ENCODE measurements at places on chromosomes 5 and 9.

DNA sequence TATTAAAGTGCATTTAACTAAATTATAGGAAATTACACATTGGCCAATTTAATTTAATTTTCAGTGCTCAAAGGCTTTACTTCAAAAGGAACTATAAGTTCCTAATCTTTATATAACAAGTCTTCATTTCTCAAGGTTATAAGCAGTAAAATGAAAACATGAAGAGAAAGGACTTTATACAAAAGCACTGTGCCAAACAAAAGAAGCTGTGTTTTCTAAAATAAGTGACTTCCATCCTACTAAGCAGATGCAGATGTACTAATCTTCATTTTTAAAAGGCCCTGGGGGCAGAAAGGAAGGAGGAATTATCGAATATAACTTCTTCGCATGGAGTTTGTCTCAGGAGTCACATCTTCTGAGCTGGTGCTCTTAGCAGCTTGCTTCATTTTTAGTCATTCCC is 81.4 kb downstream of the SHC3 start:
- no peak for DNase-seq

GRCh38 chr9:115520646-115521045 is 402.7 kb upstream of the TNC start:
- no peak for DNase-seq

DNA sequence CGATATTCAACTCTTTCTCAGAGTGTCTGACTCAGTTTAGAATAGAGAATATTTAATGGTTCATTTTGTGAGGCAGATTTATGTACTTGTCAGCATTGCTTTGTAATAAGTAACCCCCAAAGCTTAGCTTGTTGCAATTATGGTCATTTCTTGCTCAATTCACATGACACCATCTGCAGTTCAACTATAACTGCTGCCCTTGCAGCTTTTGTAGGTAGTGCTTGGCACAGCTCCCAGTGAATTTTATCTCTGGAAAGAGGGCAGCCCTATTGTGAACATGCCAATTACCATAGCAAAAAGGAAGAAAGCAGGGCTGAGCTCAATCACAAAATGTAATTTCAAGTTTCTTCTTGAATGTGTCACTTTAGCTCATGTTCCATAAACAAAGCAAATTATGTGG is 1587.7 kb upstream of the ACO1 start:
- no peak for DNase-seq

- no peak for DNase-seq
Observed at GRCh38 chr9:121637713-121638220, 13.7 kb upstream of the DAB2IP start.

DNA sequence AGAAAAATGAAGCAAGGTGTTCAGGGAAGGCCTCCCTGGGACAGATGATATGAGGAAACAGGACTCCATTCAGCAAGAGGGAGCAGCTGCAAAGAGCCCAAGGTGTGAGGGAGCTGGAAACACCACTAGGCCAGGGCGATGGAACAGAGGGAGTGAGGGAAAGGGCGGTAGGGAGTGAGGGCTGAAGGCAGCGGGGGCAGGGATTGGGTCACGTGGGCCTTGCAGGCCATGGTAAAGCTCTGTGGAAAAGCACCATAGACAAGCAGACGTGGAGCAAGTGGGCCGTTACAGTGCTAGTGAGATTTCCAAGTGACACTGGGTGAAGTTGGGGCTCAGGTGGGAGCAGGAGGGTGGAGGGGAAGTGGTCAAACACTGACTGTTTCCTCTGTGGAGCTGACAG is 10.8 kb upstream of the PRRC1 start:
- no peak for DNase-seq

Measured in fibroblast of skin of left quadriceps (primary cell).